Fibroblast of lung (primary cell): ENCODE measurements at places on chromosomes 2 and 18. TPM values are rescaled to one million over a fixed set of nuclear protein-coding genes. Genes with fewer than 3 reads are reported as not detected.
A peak's percentile ranks its signal among the peaks of the same experiment; 100 is the strongest.

GRCh38 chr2:30204281-30204680, 27.1 kb upstream of the LBH start:
- DNase-seq, result no peak

DNA sequence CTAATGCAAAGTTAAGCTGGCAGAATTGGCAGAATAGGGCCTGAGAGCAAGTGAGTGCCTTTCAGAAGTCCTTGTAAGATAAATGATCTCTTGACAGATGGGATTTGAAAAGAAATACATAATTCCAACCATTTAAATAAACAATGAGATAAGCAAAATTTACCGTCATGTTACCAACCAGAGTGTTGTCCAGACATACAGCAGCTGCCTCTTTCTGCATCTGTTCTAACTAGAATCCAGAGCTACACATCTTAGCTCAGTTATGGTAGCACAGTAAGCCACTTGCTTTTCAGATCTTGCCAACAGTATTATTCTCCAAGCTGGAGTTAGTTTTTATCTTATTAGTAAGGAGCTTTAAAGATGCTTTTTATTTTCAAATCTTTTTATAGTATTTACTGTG, 179.6 kb downstream of the BARD1 start:
- DNase-seq, result no peak

DNA sequence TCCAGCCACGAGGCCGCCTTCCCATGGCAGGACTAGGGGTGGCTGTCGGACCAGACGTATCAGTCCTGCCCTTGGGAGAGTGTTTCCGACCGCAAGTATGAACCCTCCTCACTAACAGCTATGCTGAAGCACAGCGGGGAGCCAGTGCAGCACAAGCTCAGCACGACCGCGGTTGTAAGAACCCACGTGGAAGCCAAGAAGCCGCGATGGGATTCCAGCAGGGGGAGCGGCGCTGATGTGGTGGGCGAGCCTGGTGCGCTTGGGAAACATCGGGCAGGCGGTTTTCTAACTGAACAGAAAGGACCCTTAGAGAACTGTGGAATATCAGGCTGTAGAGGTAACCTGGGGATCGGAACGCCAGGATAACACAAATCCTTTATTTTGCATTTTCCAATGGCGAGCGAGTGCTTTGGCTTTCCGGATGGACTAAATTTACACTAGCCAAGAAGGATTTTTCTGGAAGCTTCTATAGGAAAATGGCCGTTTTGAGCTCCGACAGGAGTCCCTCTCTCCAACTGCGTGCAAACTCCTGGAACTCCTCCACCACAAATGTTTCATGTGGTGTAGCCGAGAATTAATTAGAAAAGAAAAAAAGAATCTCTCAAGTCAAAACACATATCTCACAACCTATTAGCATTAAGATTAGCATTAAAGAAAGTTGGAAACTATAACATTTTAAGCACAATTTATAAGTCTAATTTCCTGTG, 132.0 kb upstream of the MYCN start:
- no peak for DNase-seq

DNA sequence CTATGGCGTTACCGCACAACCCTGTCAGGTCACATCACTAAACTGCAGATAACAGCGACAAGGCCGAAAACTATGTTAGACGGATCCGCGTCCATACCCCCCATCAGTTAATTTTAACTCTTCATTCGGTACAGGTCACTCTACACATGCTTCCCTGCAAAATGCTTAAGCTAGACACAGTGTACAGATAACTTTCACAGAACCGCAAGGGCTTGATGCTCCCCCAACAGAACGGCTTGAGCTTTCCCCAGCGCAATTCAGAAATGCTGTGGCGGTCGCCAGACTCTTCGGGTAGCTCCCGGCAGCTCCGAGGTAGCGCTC, 283 bp upstream of the RBBP8 start:
- no peak for DNase-seq

- DNase-seq, result peak; percentile 1
These were observed 32.9 kb downstream of the SP140 start for GRCh38 chr2:230258483-230258882.

DNA sequence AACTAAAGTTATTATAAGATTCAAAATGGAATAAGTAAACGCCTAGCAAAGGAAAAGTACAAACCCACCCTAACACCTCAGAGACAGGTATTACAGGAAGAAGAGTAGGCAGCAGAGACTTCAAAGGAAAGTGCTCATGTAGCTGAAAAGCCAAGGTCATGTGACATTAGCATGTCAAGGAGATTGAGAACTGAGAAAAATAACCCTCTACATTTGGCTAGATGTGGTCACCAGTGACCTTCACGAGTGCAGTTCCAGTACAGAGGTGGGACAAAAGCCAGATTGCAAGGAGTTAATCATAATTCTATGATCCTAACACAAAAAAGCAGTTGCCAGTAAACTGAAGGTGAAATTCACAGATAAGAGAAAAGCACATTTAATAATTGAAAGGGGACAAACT, 252.7 kb downstream of the ZEB2 start:
- DNase-seq, result no peak

GRCh38 chr2:232592772-232593395, 40.5 kb upstream of the EFHD1 start:
- DNase-seq, result peak; percentile 48

- peak; percentile 85 for DNase-seq
These were observed 38.7 kb downstream of the SCG2 start for GRCh38 chr2:223563462-223563861.

DNA sequence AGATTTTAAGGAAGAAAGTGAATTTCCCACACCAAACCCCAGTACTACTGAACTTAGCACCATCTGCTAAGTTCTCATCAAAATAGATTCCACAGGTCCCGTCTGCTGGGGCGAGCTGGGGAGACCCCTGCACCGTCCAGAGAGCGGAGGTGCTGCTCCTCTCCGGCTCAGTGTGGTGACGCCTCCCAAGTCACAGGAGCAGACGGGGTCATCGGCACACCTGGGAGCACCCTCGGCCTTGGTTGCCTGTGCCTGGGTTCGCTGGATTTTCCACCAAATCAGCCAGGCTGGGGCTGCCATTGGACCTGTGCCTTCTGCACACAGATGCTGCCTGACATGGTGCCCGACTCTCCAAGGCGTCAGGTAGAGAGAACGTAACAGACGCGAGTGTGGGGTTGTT, 141.3 kb downstream of the PXDN start:
- no peak for DNase-seq

DNA sequence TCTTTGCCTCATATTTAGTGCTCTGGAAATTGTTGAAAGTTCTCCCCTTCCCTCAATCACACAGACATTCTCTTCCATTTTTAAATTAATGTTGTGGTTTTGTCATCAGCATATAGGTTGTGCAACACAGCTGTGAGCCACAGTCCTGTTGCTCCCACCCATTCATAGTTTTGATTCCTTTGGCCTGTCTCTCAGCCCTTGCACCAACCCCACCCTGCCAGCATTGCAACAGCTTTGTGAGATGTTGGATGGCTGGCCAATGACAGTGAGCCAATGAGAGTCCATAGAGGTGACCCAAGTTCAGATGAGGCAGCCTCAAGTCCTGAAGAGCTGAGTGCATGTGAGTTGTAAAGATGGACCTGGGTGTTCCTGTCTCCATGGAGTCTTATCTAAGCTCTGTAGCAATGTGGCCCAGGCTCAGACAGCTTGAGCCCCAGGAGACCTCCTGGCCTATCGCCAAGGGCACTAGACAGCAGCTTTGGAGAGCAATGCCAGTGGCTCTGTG, 775.5 kb downstream of the RNF144A start:
- DNase-seq, result peak; percentile 88

- DNase-seq, result no peak
These were observed 121.8 kb upstream of the RIOK3 start for GRCh38 chr18:23331091-23331920.

DNA sequence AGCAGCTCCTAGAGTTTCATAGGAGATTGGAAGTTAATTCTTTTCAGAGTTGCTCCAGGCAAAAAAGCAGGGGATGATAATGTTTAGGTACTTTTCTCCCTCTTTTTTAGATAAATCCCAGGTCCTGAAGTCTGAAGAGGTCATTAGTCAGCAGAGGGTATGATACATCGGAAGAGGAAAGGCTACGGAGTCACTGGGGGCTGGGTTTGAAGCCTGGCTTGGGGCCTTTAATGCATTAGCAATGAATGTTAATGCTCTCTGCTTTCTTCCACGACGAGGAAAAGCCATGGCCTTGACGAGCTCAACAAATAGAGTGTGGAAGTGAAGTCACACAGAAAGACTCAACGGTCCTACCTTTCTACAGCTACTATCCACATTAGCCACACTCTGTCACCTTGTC, 235.1 kb downstream of the NCKAP5 start:
- no peak for DNase-seq

- no peak for DNase-seq
These were observed 502.2 kb upstream of the NRXN1 start for GRCh38 chr2:51534166-51534565.

DNA sequence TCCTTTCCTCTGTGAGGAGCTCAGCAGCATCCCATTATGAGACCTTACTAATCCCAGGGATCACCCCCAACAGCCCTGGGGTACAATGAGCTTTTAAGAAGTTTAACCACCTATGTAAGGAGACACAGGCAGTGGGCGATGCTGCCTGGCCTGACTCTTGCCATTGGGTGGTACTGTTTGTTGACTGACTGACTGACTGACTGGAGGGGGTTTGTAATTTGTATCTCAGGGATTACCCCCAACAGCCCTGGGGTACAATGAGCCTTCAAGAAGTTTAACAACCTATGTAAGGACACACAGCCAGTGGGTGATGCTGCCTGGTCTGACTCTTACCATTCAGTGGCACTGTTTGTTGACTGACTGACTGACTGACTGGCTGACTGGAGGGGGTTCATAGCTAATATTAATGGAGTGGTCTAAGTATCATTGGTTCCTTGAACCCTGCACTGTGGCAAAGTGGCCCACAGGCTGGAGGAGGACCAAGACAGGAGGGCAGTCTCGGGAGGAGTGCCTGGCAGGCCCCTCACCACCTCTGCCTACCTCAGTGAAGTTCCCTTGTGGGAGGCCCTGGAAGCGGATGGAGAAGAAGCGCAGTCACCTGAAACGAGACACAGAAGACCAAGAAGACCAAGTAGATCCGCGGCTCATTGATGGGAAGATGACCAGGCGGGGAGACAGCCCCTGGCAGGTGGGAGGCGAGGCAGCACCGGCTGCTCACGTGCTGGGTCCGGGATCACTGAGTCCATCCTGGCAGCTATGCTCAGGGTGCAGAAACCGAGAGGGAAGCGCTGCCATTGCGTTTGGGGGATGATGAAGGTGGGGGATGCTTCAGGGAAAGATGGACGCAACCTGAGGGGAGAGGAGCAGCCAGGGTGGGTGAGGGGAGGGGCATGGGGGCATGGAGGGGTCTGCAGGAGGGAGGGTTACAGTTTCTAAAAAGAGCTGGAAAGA, 7.6 kb downstream of the PROC start:
- no peak for DNase-seq

DNA sequence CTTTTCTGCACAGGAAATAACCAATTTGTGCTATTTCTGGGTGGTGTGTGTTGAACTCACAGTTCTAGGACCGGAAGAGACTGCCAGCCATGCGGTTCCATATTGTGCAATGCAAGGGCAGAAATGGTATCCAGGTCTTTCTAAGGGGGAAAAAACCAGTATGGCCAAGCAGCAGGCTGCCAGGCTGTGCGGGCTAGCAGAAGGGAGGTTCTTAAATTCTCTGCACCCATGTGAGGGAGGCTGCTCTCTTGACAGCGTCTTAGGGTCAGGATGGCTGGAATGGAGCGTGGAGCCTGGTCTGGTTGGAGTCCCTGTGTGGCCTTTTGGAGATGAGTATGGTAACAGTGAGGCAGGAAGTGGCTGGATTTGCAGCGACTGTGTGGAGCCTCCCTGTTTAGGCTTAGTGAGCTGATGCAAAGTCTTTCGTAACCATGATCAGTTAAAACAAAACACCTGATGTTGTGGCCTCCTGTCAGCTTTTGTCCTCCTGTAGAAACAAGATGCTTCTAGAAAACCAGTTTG, 52.6 kb downstream of the NCK2 start:
- DNase-seq, result peak; percentile 47

DNA sequence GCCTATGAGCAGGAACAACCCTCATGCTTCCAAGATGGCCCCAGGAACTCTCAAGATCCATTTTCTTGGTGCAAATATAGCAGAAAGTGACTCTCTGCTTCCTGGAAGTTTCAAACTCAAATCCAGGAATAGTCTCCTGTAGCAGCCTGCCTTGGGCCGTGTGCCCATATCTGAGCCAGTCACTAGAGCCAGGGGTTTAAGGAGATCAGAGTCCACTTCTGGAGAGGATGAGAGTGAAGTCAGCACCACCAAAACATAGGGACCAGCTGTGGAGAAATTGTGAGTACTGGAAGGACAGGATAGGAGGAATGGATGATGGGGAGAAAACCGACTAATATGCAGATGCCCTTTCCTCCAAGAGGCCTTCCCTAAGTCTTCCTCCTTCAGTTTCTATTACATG, 33.2 kb downstream of the PSD4 start:
- no peak for DNase-seq

GRCh38 chr2:213015387-213016165, 135.8 kb downstream of the IKZF2 start:
- DNase-seq, result no peak

DNA sequence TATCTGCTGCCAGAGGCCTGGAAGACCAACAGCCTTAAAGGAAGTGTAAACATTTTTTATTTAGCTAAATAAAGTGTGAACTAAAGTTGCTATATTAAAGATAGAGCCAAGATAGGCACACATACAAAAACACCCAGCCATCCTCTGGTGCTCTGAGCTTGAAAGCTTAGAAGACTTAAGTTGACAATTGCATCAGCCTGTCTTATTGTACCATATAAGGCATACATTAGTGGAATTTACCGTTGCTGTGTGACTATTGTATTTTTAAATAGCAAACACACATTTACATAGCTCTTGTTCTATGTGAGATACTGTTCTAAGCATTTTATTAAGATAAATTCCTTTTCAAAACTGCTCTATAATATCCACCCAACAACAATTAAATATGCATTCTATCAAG, 736.6 kb upstream of the ZEB2 start:
- DNase-seq, result peak; percentile 31

DNA sequence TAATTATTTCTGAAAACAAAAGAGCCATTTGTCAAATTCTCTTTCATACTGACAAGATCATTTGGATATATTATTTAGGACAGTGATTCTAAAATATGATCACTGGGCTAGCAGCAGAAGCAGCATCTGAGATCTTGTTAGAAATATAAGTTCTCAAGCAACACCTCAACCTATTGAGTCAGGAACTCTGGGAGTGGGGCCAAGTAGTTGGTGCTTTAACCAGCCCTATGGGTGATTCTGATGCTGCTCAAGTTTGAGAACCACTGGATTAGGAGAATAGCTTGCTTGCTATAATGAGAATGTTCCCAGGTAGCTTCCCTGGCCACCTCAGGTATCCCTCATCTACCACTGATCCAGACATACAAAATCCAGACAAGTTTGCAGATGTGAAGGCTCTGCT, 466.9 kb upstream of the CELF4 start:
- DNase-seq, result no peak

Gene RNASEH1
- 28.5 and 31.2 TPM in 2 replicates for total RNA-seq

Gene IL36A
- not detected in 2 replicates for total RNA-seq

Gene SOCS6
- total RNA-seq, result 37.0 and 44.1 TPM in 2 replicates

Gene IL1R2
- total RNA-seq, result 0.17 and 1.0 TPM in 2 replicates

Gene GFPT1
- 40.3 and 53.0 TPM in 2 replicates for total RNA-seq

Gene ZNF804A
- total RNA-seq, result 0.77 and 3.0 TPM in 2 replicates

Gene RBM43
- total RNA-seq, result 4.9 and 12.4 TPM in 2 replicates

Gene COL4A3
- total RNA-seq, result 0.26 and 0.33 TPM in 2 replicates

Gene CRYBA2
- not detected in 2 replicates for total RNA-seq

Gene TEX44
- not detected in 2 replicates for total RNA-seq

Gene LAPTM4A
- 155 and 193 TPM in 2 replicates for total RNA-seq

Gene FBXO36
- total RNA-seq, result 3.5 and 3.9 TPM in 2 replicates

Gene SLC9A4
- not detected in 2 replicates for total RNA-seq

Gene EGR4
- under 0.01 TPM in 1 of 2 replicates, not detected in the other for total RNA-seq

Gene GPR35
- 1.0 and 1.2 TPM in 2 replicates for total RNA-seq

Gene TOGARAM2
- 0.26 and 0.33 TPM in 2 replicates for total RNA-seq
